ENCODE measurements at places on chromosomes 4 and X.

DNA sequence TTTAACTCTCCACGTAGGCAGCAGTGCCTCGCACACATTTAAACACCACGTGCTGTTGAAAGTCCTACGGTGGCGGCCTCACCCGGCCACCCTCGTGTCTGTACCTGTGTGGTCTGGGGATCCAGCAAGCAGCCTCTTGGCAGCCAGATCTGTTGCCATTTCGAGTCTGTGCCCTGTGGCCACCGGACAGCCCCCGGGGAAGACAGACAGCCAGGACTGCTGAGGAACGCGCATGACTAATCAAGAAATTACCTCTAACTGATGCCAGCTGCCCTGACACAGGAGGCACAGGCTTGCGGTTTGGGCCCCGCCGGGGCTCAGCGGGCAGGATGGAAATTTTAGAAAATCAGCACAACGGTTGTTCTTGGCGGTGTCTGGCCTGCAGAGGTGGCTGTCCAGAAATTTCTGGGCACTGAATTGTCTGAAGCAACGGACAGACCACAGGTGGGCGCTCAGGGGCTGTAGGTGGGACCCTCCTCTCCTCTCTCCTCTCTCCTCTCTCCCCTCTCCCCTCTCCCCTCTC, 15.6 kb upstream of the ASMTL start:
- peak; percentile 81 for DNase-seq
- peaks cover 77% of the 10 kb centered on the region for H3K27me3 ChIP-seq
- peak overlapping the region; percentile 99 for H3K27ac ChIP-seq
- H3K4me3 ChIP-seq: peak overlapping the region; percentile 89
- H3K36me3 ChIP-seq: peaks cover 32% of the 10 kb centered on the region

- peaks cover 25% of the 10 kb centered on the region for H3K4me1 ChIP-seq
- no peak for DNase-seq
- H3K27ac ChIP-seq: no peak overlapping the region
- no peak overlapping the region for H3K4me3 ChIP-seq
Measured at GRCh38 chr4:55444827-55445226, 49.1 kb downstream of the TMEM165 start.

DNA sequence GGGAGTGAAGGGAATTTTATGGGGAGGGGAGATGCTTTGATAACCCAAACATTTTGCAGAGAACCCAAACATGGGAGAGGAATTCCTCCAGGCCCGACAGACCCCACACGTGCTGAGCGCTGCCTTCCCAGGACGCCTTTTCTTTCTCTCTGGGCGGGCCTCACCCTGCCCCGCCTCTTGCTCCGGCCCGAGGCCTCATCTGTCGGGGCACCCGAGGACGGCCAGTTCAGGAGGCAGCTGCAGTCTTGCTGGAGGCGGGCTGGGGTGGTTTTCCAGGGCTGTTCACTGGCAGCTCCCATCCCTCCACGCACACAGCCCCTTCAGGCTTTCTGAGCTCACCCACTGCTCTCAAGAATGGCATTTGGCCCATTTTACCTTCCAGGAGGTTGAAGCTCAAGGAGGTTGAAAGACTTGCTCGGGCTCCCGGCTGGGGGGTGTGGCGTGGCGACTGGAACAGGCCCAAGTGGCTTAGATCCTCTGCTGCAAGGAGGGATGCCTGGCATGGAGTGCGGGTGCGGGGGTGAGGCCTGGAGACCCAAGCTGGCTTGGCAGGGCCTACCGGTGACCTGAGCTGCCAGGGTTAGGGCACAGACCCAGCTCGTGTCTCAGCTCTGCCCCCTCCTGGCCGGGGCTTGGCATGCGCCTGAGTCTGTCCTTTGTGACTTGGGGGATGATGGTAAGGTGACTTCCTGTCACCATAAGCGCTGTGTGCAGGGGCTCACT, 99.2 kb downstream of the PSAPL1 start:
- no peaks in the 10 kb centered on the region for H3K36me3 ChIP-seq
- no peak overlapping the region for H3K27ac ChIP-seq
- no peaks in the 10 kb centered on the region for H3K4me1 ChIP-seq
- H3K27me3 ChIP-seq: peaks cover 6% of the 10 kb centered on the region
- no peak overlapping the region for H3K4me3 ChIP-seq
- peak; percentile 64 for DNase-seq

- no peak overlapping the region for H3K27ac ChIP-seq
- H3K36me3 ChIP-seq: no peaks in the 10 kb centered on the region
- DNase-seq: no peak
- no peaks in the 10 kb centered on the region for H3K4me1 ChIP-seq
- H3K4me3 ChIP-seq: no peak overlapping the region
- peaks cover 2% of the 10 kb centered on the region for H3K27me3 ChIP-seq
Measured at GRCh38 chrX:148913971-148914370, 413.6 kb downstream of the AFF2 start.

- no peaks in the 10 kb centered on the region for H3K4me1 ChIP-seq
- no peaks in the 10 kb centered on the region for H3K27me3 ChIP-seq
- no peak overlapping the region for H3K4me3 ChIP-seq
- H3K27ac ChIP-seq: no peak overlapping the region
Measured at GRCh38 chrX:108148524-108148923, 56.9 kb downstream of the ATG4A start.

DNA sequence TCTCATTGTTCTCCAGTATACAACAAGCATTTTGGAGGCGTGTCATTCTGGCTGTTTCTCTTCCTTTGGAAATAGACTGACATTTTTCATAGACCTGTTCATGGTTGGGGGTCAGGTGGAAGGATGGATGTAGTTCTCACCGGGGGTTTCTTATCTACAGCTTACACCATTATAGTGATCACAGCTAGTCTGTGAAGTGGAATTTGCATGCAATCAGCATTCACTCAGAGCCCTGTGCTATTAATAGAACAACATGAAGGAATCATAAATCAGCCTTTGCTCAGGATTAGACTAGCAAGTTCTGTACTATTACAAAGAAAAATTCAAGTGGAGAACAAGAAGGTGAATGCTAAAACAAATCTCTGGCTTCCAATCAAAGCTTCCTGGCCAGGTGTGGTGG, 132.6 kb upstream of the PUDP start:
- H3K4me1 ChIP-seq: no peaks in the 10 kb centered on the region
- H3K27ac ChIP-seq: no peak overlapping the region
- H3K4me3 ChIP-seq: no peak overlapping the region
- DNase-seq: no peak
- H3K36me3 ChIP-seq: peaks cover 8% of the 10 kb centered on the region

DNA sequence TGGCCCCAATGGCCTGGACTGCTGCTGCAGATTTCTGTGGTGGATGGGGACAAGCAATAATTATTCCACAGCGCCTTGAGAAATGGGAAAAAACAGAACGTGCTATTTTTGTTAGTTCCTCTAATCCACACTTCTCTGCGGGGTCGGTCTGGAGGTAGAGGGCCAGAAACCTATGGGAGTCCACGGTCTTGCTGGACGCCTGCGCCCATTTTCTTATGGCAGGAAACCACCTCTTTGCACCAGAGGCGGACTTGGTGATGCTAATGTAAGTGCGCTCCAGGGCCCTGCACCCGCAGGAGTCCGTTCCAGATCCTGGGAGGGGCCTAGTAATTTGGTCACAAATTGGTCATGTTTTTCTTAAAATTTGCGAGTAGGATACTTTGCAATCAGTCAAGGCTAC, 25.9 kb upstream of the CLDN24 start:
- peaks cover 2% of the 10 kb centered on the region for H3K27me3 ChIP-seq
- H3K27ac ChIP-seq: no peak overlapping the region
- DNase-seq: no peak

DNA sequence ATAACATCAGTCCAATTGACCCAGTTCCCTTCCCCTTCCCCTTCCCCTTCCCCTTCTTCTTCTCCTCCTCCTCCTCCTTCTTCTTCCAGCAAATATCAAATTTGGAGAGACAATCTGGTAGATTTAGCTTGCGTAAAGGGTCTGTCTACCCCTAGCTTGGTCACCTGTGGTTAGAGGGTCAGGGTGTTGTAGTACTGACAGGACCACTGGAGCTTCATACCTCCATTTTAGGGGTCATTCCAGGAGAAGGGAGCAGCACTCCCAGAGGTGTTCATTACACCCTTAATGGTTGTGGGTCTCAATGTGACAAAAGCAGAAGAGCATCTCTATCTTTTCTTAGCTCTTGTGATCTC, 3.7 kb upstream of the FGB start:
- DNase-seq: no peak
- H3K36me3 ChIP-seq: no peaks in the 10 kb centered on the region
- H3K27ac ChIP-seq: no peak overlapping the region
- no peaks in the 10 kb centered on the region for H3K27me3 ChIP-seq

DNA sequence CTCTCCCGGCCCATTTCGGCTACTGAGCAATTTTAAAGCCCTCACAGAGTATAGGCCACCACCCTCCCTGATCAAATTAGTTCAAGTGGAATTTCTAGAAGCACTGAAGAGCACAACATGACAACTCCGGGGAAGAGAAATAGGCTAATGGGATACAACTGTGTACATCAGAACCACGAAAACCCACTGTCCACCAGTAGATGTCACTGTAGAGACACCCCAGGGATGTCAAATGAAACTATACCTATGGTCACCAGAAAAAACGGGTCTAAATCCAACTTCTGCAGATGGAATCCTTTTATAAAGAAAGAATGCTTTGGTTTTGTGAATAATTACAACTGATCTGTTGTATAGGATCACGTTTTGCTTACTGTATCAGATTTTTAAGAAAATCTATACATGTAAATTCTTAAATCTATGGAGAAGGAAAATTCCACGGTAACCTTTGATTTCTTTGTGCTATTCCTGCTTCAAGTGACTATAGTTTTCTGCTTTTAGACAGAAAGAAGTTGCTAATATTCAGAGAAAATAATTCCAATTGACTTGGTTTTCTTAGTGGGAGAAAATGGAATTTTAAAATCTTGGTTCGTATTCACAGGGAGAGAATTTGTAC, 29.5 kb upstream of the MAP3K15 start:
- no peak overlapping the region for H3K4me3 ChIP-seq
- H3K27ac ChIP-seq: no peak overlapping the region
- peaks cover 4% of the 10 kb centered on the region for H3K36me3 ChIP-seq
- H3K4me1 ChIP-seq: peaks cover 12% of the 10 kb centered on the region
- peak; percentile 18 for DNase-seq

GRCh38 chrX:139889760-139890159, 43.1 kb downstream of the ATP11C start:
- H3K36me3 ChIP-seq: peaks cover 4% of the 10 kb centered on the region
- DNase-seq: no peak
- H3K27ac ChIP-seq: peak overlapping the region; percentile 10
- no peak overlapping the region for H3K4me3 ChIP-seq
- H3K4me1 ChIP-seq: peaks cover 32% of the 10 kb centered on the region

GRCh38 chrX:55033429-55033828, 2.7 kb upstream of the ALAS2 start:
- H3K4me1 ChIP-seq: no peaks in the 10 kb centered on the region
- no peaks in the 10 kb centered on the region for H3K36me3 ChIP-seq
- no peaks in the 10 kb centered on the region for H3K27me3 ChIP-seq
- no peak for DNase-seq
- H3K27ac ChIP-seq: no peak overlapping the region
- H3K4me3 ChIP-seq: no peak overlapping the region

GRCh38 chrX:139724626-139725025, 16.7 kb upstream of the MCF2 start:
- H3K4me1 ChIP-seq: no peaks in the 10 kb centered on the region
- H3K27ac ChIP-seq: no peak overlapping the region
- H3K4me3 ChIP-seq: no peak overlapping the region
- H3K27me3 ChIP-seq: no peaks in the 10 kb centered on the region
- no peak for DNase-seq

DNA sequence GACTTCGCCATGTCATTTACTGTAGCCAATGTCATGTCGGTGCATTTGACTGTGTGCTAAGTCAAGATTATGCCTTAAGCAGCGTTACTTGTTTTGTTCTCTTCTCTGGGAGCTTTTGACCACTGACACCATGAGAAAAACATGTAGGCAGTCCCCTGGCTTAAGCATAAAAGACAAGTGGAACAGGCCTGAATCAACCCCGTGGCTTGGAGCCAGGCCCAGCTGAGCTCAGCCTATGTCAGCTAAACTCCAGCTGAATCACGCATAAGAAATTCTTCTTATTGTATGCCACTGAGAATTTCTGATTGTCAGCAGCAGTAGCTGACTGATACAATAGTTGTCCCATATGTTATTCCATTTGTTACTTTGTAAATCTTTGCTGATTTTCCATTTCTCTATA, 261.9 kb downstream of the CBLL2 start:
- no peak for DNase-seq
- H3K4me3 ChIP-seq: no peak overlapping the region
- no peaks in the 10 kb centered on the region for H3K4me1 ChIP-seq
- H3K27ac ChIP-seq: no peak overlapping the region
- no peaks in the 10 kb centered on the region for H3K27me3 ChIP-seq

GRCh38 chr4:8289956-8290700, 20.6 kb downstream of the HTRA3 start:
- no peak for DNase-seq
- H3K27ac ChIP-seq: no peak overlapping the region
- no peaks in the 10 kb centered on the region for H3K36me3 ChIP-seq
- H3K4me3 ChIP-seq: no peak overlapping the region

GRCh38 chr4:170022211-170022610, 4.0 kb downstream of the MFAP3L start:
- H3K4me1 ChIP-seq: peaks cover 13% of the 10 kb centered on the region
- peaks cover 11% of the 10 kb centered on the region for H3K27me3 ChIP-seq
- DNase-seq: no peak
- H3K36me3 ChIP-seq: no peaks in the 10 kb centered on the region
- no peak overlapping the region for H3K27ac ChIP-seq

GRCh38 chrX:17629519-17629918, 107.8 kb upstream of the SCML1 start:
- peaks cover 8% of the 10 kb centered on the region for H3K27me3 ChIP-seq
- DNase-seq: no peak
- no peak overlapping the region for H3K27ac ChIP-seq
- H3K4me1 ChIP-seq: no peaks in the 10 kb centered on the region
- no peaks in the 10 kb centered on the region for H3K36me3 ChIP-seq
- no peak overlapping the region for H3K4me3 ChIP-seq

- no peak overlapping the region for H3K4me3 ChIP-seq
- peaks cover 53% of the 10 kb centered on the region for H3K36me3 ChIP-seq
- no peak for DNase-seq
- peaks cover 3% of the 10 kb centered on the region for H3K4me1 ChIP-seq
- H3K27me3 ChIP-seq: no peaks in the 10 kb centered on the region
- no peak overlapping the region for H3K27ac ChIP-seq
Measured at GRCh38 chrX:2423282-2423681, 77.5 kb downstream of the DHRSX start.

DNA sequence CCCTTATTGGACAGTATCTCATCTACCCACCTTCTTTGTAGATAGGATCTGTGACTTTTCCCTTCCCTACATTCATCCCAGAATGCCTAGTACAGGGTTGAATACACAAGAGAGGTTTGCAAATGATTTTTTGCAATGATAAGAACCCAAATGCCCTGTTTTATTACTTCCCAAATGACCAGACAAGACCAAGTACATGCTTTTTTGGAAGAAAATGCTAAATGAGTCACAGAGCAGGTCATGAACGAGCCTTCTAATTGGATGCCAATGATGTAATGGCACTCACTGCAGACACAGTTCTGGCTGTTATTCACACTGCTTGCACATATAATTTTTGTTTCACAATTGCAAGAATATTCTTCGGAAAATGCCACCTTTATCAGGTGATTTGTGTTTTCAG, 17.8 kb upstream of the GABRQ start:
- H3K4me3 ChIP-seq: no peak overlapping the region
- H3K36me3 ChIP-seq: no peaks in the 10 kb centered on the region
- DNase-seq: no peak
- no peak overlapping the region for H3K27ac ChIP-seq

- H3K36me3 ChIP-seq: no peaks in the 10 kb centered on the region
- H3K27ac ChIP-seq: no peak overlapping the region
- peaks cover 3% of the 10 kb centered on the region for H3K27me3 ChIP-seq
- H3K4me1 ChIP-seq: peaks cover 4% of the 10 kb centered on the region
- no peak overlapping the region for H3K4me3 ChIP-seq
Measured at GRCh38 chrX:15167826-15168225, 102.1 kb downstream of the ASB9 start.
